Stimulated activated CD4-positive, alpha-beta T cell treated with anti-CD3 and anti-CD28 coated beads, Interleukin-1b, Interleukin-23, amount 100 ng/mL, for 4 hours (primary cell): ENCODE measurements at places on chromosomes 1 and 21.

- DNase-seq: no peak
These were observed 10.8 kb downstream of the FMO5 start for GRCh38 chr1:147214325-147214724.

DNA sequence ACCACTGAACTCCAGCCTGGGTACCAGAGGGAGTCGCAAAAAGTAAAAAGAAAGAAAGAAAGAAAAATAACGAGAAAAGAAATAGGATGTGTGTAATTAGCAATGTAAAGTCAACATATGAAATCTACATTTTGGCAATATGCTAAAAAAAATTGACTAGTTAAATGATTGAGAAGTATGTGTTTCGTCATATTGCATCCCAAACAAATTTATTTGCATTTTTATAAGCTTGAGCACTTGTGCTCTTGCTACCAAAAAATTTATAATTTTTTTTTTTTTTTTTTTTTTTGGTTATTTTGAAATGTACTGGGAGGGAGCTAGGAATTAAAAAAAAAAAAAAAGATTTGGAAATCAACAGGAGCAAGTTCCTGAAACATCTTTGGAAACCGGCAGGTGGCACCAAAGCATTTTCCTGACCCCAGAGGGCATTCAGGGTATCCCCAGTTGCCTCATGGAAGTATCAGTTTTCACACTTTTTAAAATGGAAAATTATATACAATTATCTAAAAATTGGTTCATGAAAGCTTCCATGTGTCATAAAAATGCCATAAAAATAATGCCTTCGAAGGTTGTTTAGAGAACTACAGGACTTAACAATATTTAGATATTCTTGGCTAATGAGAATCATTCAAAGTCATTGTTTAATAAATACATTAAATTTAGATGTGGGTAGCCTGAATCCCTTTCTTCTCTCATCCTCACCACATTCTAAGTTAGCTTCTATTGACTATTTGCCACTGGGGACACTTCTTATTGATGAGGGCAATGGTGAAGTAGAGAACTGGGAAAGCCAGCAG is 4.8 kb upstream of the HEATR1 start:
- DNase-seq: no peak

- DNase-seq: no peak
These were observed 156.3 kb upstream of the C1orf174 start for GRCh38 chr1:4056422-4056821.

- no peak for DNase-seq
These were observed 472.4 kb downstream of the SMYD3 start for GRCh38 chr1:246034630-246035029.

GRCh38 chr1:22056043-22056442 is 3.5 kb downstream of the CDC42 start:
- DNase-seq: no peak

DNA sequence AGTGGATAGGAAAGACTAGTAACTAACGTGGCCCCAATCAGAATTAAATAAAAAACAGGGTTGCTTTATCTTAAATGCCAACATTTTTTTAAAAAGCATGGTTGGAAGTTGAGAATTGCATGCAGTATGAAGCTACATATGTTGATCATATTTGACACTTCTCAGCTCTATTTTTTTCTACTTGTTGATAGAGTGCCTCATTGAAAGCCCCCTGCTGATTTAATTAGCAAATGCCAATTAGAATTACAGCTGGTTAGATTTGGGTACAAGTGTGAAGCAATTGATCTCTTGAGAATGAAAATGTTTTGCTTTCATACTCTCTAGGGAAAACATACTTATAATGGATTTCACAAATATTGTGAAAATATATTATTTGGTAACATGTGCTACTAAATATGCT is 40.5 kb downstream of the CHD1L start:
- no peak for DNase-seq

- no peak for DNase-seq
These were observed 1223.9 kb downstream of the BRINP3 start for GRCh38 chr1:189253601-189254350.

DNA sequence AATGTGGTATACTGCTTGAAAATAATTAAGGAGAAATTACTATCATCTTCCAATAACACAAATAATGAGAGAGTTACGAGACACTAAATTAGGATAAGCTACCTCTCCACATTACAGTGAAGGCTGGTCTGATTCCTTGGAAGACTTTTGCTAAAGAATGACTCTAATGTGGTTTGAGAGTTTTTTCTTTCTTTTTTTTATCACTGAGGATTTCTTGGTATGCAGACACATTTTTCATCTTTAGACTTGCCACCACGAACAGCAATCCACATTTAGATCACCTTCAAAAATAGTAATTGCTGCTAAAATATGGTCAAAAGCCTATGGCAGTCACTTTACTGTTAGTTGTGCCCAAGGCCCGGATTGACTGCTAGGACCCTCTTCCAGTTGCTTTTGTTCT is 16.6 kb upstream of the TMEM35B start:
- no peak for DNase-seq

DNA sequence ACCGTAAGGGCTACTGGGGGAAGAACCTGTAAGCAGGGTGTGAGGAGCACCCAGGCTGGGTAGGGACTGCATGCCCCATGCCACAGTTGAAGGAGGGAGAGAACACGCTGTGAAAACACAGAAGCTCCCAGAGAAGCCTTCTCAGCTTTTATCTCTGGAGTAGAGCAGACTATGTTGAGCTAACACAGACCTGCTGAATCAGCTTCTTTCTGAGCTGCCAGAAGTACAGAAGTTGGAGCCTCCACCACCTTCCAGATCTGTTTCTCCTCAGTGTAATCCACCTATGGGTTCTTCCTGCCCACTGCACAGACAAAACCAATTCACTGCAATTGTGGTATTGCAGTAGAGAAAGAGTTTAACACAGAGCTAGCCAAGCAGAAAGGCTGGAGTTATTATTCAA is 5.4 kb downstream of the YBEY start:
- no peak for DNase-seq
